ENCODE measurements at places on chromosomes 7 and 10.

GRCh38 chr10:34567659-34568253, 247.3 kb downstream of the PARD3 start:
- DNase-seq = peak; percentile 24

GRCh38 chr7:127847641-127848040, 183.6 kb downstream of the LRRC4 start:
- DNase-seq = no peak

DNA sequence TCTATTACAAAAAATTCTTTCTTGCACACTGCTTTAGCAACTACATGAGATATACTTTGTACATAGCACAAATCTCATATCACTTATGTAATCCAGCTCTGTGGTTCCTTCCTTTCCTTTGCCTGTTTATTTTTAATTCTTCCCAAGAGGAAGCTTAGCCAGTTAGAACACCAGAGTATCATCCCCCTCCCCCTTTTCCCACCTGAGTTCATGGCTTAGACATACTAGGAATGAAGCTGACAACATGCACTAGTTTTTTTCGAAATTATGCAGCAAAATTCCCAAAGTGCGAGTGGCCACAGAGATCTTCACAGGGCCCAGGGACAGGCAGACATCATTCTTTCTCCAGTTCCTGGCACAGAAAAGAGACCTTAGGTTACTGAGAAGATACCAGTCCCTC, 17.8 kb downstream of the CAV1 start:
- no peak for DNase-seq

GRCh38 chr10:620417-620816, 69.1 kb downstream of the DIP2C start:
- no peak for DNase-seq

DNA sequence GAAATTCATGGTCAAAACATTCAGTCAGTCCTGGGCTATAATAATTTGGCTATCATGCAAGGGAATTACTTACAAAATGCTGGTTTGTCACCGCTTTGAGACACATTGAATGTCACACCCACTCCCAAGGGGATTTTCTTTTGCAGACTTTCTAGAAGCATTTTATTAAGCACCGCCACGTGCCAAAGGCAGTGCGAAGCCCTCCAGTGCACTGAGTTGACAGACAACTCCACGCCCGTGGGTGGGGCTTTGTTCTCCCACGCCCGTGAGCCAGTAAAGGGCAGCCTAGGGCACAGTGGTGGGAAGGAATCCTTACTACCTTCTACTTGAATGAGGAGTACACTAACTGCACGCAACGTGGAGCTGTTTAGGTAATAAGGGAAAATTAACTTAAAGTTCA, 515.8 kb downstream of the KCNMA1 start:
- no peak for DNase-seq

DNA sequence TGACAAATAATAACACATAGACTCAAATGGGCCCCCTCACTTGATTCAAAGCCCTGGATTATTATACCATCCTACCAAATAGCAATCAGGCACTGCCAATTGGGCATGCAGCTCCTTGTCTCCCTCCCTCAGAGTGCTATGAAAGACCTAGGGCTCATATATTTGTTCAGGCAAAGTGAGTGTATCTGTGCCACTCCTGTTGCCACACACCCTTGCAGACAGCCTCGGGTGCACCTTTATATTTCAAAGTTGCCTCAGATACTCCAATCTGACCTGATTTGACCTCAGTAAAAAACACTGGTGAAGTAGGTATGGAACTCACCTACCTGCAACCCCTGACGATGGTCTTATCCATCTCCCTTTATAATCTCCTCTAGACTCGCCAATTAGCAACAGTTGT, 3.0 kb upstream of the NAMPT start:
- DNase-seq = no peak

DNA sequence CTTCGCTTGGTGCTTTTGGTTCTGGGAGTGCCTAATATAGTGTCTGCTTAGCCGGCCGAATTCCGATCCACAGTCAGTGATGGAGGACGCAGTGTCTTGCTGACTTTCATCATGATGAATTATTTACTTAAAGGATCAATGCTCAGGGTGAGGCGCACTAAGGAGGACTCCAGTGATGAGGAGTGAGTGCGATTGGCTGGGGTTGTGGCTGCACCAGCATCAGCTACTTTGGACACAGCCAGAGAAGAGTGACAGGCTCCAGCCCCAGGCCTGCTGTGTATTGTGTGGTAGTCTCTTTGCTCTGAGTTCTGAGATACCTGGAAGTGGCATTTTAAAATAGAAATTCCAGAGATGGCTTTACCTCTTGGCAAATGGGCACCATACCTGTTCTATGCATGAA, 73.3 kb upstream of the ANLN start:
- no peak for DNase-seq

GRCh38 chr10:64115908-64116643, 594.9 kb downstream of the REEP3 start:
- peak; percentile 20 for DNase-seq

DNA sequence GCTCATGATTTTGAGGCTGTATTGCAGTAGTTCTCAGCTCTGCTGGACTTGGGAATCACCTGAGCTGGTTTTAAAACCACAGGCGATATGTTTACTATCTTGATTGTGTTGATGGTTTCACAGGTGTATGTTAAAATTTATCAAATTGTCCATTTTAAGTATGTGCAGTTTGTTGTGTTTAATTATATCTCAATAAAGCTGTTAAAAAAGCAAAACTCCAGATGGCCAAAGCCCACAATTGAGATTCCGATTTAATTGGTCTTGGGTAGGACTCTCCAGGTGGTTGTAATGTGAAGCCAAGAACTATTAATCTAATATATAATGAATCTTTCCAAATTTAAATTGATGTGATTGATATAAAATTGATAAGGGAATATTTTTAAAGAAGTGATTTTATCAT, 48.6 kb downstream of the NRCAM start:
- DNase-seq = peak; percentile 51

- DNase-seq = no peak
Observed at GRCh38 chr10:62093863-62094291, 174.8 kb downstream of the RTKN2 start.

DNA sequence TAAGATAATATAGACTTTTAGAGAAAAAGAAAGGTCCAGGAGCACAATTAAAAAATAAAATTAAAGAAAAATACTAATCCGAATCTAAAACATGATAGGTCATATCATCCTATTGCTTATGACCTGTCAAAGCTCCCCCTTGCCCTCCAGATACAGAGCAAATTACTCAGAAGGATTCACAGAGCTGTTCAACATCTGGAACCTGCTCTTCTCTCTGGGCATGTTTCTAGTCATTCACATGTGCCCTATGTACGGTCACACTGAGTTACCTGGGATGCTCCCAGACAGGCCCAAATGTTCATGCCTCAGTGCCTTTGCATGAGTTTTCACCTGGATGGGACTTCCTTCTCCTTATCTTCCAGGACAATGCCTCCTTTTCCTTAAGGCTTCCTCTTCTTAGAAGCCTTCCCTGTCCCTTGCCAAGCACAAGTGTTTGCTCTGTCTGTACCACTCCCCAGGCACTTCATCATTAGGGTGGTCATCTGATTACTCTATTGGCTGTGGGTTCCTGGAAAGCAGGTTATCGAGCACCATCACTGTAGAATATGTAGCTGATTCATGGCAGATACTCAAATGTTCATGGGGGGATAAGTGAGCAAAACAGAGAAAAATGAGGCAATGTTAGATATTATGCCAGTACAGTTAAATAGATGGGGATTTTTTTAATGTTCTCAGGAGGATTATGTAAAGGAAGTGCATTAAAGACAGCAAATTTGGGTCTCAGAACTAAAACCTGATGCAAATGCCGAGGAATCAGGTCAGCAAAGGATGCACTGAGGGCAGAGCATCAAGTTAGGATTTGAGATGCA, 12.0 kb upstream of the AOAH start:
- DNase-seq = no peak

GRCh38 chr10:22573820-22574569, 140.4 kb downstream of the PIP4K2A start:
- no peak for DNase-seq

GRCh38 chr7:142158736-142159496, 47.4 kb downstream of the MGAM2 start:
- DNase-seq = no peak

DNA sequence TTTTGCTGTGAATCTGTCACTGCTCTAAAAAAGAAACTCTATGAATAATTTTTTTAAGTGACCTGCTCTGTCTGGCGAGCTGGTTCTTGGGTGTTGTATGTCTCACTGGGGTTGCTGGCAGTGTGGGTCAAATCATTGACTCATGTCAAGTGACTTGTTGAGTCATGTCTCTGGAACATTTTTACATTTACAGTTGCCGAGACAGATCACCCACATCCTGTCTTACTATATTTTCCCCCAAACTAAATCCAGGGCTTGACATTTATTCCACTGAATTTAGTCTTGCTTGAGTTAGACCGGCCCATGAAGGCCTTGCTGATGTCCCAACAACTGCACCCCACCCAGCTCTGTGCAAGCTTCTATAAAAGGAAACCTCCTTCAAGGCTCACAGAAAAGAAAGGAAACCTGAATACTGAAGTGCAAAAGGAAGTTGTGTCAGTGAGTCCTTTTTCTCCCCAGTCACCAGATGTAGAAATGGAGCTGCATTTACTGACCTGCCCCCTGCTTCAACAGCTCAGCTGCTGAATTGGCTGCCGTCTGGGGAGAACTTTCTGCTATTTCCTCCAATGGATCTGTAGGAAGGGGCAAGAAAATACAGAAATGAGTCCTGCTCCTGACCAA, 290.3 kb downstream of the TNS3 start:
- no peak for DNase-seq

DNA sequence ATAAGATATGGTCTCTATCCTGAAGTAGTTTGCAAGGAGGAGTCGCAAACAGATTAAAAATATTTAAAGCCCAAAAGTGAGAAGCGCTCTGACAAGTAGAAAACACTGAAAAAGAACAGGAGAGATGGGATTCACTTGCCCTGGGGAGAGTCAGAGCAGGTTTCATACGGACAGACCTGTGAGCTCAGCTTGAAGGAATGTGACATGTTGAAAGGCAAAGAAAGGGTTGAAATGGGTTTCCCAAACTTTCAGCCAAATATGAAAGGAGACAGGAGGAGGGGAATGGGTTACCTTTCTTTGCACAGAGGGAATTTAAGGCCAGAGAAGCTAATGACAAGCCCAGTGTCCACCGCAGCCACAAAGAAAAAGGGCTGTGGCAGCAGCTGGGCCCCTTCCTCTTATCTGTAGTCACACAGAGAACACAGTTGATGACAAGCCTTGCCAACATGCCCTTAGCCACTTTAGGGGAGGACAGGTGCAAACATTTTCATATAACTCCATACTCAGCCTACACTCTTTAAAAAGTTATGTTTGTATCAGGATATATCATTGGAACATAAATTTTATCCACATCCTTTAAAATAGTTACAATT, 14.9 kb downstream of the HOXA1 start:
- DNase-seq = no peak

DNA sequence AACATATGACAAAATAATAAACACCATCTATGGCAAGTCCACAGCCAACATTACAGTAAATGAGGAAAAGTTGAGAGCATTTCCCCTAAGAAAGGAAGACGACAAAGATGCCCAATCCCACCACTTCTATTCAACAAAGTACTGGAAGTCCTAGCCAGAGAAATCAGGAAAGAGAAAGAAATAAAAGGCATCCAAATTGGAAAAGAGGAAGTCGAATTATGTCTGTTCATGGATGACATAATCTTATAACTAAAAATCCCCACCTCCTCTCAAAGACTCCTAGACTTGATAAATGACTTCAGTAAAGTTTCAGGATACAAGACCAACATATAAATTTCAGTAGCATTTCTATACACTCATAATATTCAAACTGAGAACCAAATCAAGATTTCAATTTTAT, 288.5 kb upstream of the POT1 start:
- DNase-seq = no peak

All from NCI-H2171 treated with DMSO at 0.1 percent for 48 hours (cell line).